Calu3 (cell line): ENCODE measurements at places on chromosomes 1 and 21.
A peak's percentile ranks its signal among the peaks of the same experiment; 100 is the strongest.

- no peak for DNase-seq
Measured at GRCh38 chr1:29452463-29453230, 216.3 kb downstream of the PTPRU start.

GRCh38 chr1:11345971-11346715, 73.1 kb downstream of the UBIAD1 start:
- DNase-seq = no peak

DNA sequence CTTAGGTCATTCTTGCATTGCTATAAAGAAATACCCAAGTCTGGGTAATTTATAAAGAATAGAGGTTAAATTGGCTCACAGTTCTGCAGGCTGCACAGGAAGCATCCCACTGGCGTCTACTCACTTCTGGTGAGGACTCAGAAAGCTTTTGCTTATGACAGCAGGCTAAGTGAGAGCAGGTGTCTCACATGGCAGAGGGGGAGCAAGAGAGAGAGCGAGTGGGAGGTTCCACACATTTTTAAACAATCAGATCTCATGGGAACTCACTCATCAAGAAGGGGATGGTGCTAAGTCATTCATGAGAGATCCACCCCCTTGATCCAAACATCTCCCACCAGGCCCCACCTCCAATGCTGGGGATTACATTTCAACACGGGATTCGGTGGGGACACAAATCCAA, 13.6 kb upstream of the RGS4 start:
- no peak for DNase-seq

GRCh38 chr21:26887251-26887650, 42.0 kb upstream of the ADAMTS1 start:
- DNase-seq = no peak

GRCh38 chr1:201268604-201269151, 14.6 kb upstream of the PKP1 start:
- DNase-seq = peak; percentile 48

DNA sequence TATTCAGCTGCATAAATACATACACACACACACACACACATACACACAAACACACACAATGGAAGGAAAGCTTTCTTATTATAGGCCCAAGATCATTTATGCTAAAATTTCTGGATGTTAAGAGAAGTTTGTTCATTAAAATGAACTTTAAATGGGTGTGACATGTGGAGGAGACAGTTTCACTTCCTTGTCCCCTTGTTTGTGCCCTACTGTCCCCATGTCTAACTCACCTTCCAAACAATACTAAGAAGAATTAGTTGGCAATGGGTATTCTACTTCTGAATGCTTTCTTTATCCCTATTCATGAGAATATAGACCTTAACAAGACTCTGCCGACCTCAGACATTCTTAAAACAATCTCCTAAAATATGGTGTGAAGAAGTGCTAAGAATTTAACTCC, 63.5 kb upstream of the NRIP1 start:
- no peak for DNase-seq

- DNase-seq = no peak
Measured at GRCh38 chr1:156226782-156227181, 14.0 kb downstream of the PMF1 start.

DNA sequence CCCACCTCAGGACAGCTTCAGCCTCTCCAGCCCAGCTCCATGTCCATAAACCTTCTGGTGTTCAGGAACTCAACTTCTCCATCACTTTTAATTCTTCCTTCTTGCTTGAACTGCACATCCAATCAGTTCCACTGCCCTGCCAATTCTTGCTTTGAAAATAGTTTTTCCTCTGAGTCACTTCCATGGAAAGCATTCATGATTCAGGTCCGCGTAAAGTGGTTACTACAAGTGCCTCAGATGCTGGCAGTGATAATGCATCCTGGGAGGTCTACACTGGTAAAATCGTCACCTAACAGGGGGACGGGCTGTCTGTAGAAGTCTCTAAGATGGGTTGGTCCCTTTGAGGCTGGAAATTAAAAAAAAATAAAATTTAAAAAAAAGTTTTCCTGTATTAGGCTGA, 25.9 kb upstream of the RCAN1 start:
- no peak for DNase-seq

- DNase-seq = no peak
Measured at GRCh38 chr1:14810595-14811361, 212.3 kb downstream of the KAZN start.

GRCh38 chr1:221743416-221744208, 1.7 kb upstream of the DUSP10 start:
- no peak for DNase-seq

DNA sequence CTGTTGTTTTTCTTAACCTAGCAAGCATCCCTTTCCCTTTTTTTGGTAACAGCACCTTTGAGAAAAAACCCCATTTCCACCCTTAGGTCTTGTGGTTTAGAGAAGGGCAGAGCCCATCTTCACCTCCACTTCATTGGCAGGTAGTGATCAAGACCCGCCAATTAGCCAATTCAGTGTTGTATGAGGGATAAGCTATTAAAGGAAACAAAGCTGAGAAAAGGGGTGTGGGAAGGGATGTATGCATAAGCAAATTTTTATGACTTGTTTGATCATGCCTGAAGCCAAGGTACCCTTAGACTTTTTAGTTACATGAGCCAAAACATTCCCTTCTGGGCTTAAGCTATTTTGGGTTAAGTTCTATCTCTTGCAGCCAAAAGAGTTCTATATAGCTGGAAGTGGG, 3.6 kb upstream of the ZNF697 start:
- no peak for DNase-seq

- no peak for DNase-seq
Measured at GRCh38 chr1:211676106-211676583, 724 bp upstream of the NEK2 start.

GRCh38 chr1:243723050-243723449, 127.0 kb downstream of the AKT3 start:
- DNase-seq = no peak

DNA sequence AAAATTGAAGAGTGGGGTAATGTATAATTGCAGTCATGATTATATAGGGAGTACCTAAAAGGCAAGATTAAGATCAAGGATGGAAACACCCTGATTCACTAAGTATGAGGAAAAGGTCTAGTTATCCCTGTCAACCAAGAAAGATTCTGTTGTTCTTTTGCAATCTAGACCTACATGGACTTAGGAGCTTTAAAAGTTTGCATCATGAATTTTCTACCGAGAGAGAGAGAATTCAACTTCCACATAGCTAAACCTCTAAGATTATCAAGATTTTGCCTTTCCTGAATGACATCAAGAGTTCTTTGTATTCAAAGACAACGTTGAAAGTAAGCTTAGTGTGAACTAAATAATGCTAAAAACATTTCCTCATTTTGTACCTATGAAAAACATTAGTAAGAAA, 78.8 kb upstream of the RBM34 start:
- DNase-seq = no peak

DNA sequence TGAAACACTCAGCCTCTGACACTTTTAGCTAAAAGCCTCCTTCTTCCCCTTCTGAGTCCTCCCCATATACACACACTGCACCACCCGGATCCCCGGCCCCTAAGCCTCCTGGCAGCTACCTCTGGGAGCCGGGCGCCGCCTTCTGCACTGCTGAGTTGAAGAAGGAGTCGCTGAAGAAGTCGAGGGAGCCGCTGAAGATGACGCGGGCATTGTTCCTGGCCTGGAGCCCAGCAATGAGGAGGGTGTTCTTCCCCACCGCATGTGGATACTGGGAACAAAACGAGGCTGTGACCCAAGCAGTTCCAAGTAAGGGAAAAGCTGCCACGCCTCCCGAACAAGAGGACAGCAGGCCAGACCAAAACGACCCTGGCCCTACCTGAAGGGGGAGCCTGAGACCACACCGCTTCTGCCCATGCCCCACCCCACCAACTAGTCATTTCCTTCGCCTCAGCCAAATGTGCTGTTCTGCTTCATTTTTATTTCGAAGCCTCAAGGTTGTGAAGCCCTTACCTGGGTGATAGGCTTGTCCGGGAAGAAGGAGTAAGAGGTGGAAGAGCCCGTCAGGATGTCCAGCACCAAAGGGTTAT, 7.0 kb downstream of the DDOST start:
- no peak for DNase-seq

- no peak for DNase-seq
Measured at GRCh38 chr21:43188592-43189210, 19.9 kb downstream of the CRYAA start.

DNA sequence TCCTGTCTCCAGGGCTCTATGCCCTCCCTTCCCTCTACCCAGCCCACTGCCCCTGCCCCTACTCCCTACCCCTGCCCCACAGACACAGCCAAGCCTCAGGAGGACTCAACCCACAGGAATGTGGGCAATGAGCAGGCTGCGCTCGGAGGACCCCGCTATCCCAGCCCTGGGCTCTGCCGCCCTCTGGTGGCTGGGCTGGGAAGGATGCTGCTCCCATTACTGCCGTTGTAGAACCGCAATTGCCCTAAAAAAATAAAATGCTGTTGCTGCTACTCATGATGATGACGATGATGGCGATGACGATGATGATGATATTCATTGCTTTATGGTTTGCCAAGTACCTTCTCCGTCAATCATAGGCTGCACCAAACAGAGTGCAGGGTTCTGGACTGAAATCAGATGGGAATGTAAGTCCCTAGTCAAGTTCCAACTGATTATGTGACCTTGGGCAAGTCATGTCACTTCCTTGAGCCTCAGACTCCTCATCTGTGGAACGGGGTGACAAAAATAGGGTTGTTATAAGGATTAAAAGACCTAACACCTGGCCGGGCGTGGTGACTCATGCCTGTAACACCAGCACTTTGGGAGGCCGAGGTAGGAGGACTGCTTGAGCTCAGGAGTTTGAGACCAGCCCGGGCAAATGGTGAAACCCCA, 24.6 kb downstream of the ARHGEF19 start:
- peak; percentile 81 for DNase-seq

GRCh38 chr1:168057921-168058320, 78.8 kb downstream of the GPR161 start:
- DNase-seq = no peak

GRCh38 chr1:217681806-217682205, 50.7 kb downstream of the SPATA17 start:
- DNase-seq = no peak

DNA sequence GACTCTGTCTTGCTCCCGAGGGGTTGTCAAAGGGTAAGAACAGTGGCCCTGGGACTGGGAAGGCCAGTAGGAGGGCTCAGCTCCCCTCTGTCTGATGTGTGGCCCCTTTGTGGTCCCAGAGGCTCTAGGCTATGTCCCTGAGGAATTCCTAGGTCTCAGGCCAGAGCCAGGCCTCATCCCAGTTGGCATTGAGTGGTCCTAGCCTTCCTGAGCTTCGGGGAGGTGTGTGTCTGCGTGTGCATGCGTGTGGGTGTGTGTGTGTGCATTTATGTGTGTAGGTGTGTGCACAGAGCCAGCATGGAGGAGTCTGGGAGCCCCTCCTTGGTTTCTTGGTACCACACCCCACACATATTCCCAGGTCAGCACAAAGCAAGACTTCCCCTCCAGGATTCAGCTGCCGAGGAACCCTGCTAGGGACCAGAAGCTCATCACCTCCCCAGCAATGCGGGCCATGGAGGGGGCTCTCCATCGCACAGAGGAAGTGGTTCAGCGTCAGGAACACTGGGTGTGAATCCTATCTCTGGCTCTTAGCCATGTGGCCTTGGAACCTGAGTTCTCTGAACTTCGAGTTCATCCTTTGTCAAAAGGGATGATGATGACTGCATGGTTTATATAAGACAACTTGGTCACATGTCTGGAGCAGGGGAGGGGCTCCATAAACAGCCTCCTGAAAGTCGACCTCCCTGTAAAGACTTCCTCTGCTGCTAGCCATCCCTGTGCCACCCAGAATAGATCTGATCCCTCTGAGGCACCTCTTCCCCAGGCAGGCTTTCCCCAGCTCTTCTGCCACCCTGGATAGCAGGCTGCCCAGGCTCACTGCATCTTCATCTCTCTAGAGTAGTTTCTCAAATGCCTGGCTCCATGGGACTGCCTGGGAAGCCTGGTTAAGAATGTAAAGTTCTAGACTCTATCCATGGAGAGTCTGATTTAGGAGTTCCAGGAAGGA, 8.3 kb upstream of the EPS8L3 start:
- no peak for DNase-seq

GRCh38 chr1:226672339-226672762, 66.7 kb downstream of the ITPKB start:
- no peak for DNase-seq

GRCh38 chr1:171912509-171913175, 71.3 kb downstream of the DNM3 start:
- peak; percentile 50 for DNase-seq

- peak; percentile 56 for DNase-seq
Measured at GRCh38 chr21:44304877-44305293, 5.0 kb downstream of the PFKL start.

GRCh38 chr1:150789396-150789795, 18.7 kb downstream of the CTSK start:
- peak; percentile 21 for DNase-seq

DNA sequence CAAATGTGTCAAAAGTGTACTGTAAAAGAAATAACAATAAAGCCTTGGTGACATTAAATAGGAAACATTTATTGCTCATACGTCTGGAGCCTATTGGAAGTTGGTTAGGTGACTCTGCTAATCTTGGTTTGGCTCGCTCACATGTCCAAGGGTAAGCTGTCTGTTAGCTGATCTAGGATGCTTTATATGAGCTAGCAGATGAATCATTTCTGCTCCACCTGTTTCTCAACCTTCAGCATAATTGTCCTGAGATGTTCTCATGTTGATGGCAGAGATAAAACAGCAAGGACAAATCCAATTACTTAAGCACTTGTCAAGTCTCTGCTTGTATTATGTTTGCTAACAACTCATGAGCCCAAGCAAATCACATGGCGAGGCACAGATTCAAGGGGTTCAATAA, 56.0 kb upstream of the CD53 start:
- DNase-seq = no peak

GRCh38 chr1:24828183-24828886, 83.1 kb downstream of the CLIC4 start:
- no peak for DNase-seq

GRCh38 chr1:63611231-63611630, 18.0 kb downstream of the PGM1 start:
- no peak for DNase-seq

- no peak for DNase-seq
Measured at GRCh38 chr1:175673371-175674150, 69.8 kb downstream of the TNR start.

- DNase-seq = no peak
Measured at GRCh38 chr1:220957233-220957605, 78.0 kb downstream of the HLX start.

GRCh38 chr1:44592208-44593145, 81.8 kb downstream of the TMEM53 start:
- DNase-seq = no peak

- no peak for DNase-seq
Measured at GRCh38 chr1:100607628-100608240, 69.8 kb downstream of the GPR88 start.

DNA sequence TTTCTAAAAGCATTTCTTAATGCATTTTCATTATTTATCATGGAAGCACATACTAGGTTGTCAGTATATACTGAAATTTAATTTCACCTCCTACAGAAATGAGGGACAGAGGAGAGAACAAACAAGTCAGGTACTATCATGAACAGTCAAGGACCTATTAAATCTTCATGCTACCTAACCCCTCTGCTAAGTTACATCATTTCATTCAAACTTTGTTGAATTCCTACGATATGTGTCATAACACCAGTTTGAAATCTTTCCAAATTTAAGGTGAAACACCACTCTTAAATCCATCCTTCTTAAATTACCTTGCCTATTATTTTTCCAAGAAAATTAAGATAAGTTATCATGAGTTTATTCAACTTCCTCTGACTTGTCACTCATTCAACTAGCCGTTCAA, 78.9 kb downstream of the DENND1B start:
- no peak for DNase-seq
